HFFc6 (cell line): ENCODE measurements at places on chromosomes 6 and 20. TPM values are rescaled to one million over a fixed set of nuclear protein-coding genes. Genes with fewer than 3 reads are reported as not detected.

DNA sequence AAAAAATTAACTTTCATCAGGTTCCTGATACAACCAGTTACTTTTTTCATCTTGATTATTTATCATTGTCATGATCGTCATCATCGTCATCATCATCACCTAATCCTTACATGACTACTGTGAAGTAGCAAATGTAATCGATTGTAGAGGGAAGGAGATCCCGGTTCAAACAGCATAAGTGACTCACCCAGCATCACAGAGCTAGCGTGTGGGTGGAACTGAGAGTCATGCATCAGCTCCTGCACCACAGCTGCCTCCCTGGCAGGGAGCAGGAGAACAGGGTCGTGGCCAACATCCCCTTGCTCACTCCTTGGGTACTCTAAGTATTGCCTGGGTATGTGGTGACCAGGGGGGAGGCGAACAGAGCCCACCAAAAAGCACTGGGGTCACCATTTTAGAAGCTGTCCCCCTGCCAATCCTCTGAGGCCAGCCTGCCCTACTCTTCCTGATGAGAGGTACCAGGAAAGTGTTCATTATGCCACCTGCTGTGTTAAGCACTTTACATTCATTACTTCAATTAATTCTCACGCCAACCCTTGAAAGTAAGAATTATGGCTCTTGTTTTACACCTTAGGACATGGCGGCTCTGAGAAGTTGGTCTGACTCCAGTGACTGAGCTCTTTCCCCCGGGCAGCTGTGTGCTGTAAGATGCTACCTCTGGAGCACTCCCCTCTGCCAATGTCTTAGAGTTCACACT, 425.2 kb downstream of the CD83 start:
- peaks cover 17% of the 10 kb centered on the region for H3K27me3 ChIP-seq
- H3K4me1 ChIP-seq = peaks cover 18% of the 10 kb centered on the region
- peak; percentile 34 for DNase-seq
- no peak overlapping the region for H3K4me3 ChIP-seq
- no peak overlapping the region for H3K27ac ChIP-seq

DNA sequence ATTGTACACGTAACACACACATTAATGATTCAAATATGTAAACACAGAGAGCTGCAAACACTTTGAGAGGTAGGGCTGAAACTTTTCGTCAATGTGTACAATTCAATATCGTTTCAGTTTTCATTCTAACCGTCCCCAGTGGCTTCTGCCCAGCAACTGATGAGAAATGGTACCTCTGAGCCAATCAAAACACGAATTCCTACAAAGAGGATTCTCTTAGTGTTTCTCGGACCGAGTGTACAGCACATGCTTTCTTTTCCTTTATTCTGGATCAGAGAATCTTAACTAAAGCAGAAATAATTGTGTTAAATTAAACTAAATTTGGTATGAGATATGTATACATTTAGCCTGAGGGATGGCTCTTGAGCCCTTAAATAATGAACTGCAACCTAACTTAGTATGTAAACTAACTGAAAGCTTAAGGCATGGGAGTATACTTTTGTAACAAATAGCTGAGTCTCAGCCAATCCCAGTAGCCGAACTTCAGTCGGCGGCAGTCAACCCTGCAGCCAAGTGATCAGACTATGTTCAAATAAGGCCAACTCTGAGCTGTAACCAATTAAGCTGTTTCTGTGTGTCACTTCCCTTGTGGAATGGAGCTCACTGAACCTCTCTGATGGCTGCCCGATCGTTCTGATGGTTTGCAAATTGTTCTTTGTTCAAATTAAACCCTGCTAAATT, 16.1 kb downstream of the BTN2A1 start:
- peak overlapping the region; percentile 99 for H3K27ac ChIP-seq
- peaks cover 1% of the 10 kb centered on the region; the same call in 1 of the 2 replicates for H3K27me3 ChIP-seq
- H3K4me3 ChIP-seq = peak overlapping the region; percentile 95

- no peaks in the 10 kb centered on the region for H3K36me3 ChIP-seq
- no peaks in the 10 kb centered on the region for H3K27me3 ChIP-seq
- no peak overlapping the region for H3K27ac ChIP-seq
- H3K4me1 ChIP-seq = no peaks in the 10 kb centered on the region
- H3K4me3 ChIP-seq = no peak overlapping the region
These were observed 197.1 kb upstream of the RGS17 start for GRCh38 chr6:153328194-153328593.

GRCh38 chr6:82365016-82365795, 1.6 kb downstream of the TPBG start:
- H3K27me3 ChIP-seq = peaks cover 7% of the 10 kb centered on the region
- H3K4me1 ChIP-seq = peaks cover 69% of the 10 kb centered on the region
- H3K36me3 ChIP-seq = peaks cover 25% of the 10 kb centered on the region
- DNase-seq = no peak

Gene LATS1
- total RNA-seq = 17.8 and 21.9 TPM in 2 replicates

GRCh38 chr6:110048221-110048875, 70.2 kb downstream of the GPR6 start:
- peak; percentile 25 for DNase-seq
- H3K27me3 ChIP-seq = peaks cover 29% of the 10 kb centered on the region
- H3K27ac ChIP-seq = no peak overlapping the region
- H3K4me3 ChIP-seq = no peak overlapping the region

GRCh38 chr20:32582659-32583580, 2.2 kb downstream of the NOL4L start:
- H3K4me3 ChIP-seq = no peak overlapping the region
- no peak for DNase-seq
- H3K36me3 ChIP-seq = no peaks in the 10 kb centered on the region
- peaks cover 18% of the 10 kb centered on the region for H3K27me3 ChIP-seq

GRCh38 chr6:20955751-20956150, 421.5 kb downstream of the CDKAL1 start:
- DNase-seq = no peak
- peaks cover 15% of the 10 kb centered on the region for H3K4me1 ChIP-seq
- H3K27me3 ChIP-seq = no peaks in the 10 kb centered on the region
- no peak overlapping the region for H3K4me3 ChIP-seq
- H3K36me3 ChIP-seq = peaks cover 9% of the 10 kb centered on the region; the same call in 1 of the 2 replicates

Gene CDC5L
- 17.3 to 22.1 TPM (median 18.9 TPM) in 3 replicates for total RNA-seq

Gene RAET1L
- total RNA-seq = not detected in 3 replicates

DNA sequence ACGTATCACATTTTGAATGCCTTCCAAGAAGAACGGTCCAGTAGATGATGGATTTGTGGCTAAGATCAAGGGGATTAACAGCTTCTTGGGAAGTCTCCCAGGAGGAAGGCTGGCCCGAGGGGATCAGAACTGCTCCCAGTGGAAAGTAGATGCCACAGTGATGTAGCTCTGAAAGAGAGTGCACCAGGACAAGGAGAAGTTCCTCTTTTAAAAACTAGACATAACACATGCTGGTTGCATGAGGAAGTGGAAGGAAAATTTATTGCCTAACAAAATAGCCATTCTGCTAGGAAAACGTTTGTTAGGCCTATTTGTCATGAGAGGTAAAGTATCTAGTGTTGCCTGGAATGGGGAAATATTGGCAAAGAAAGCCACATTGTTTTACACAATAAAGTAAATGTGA, 87.8 kb downstream of the CDH26 start:
- H3K27ac ChIP-seq = peak overlapping the region; percentile 92
- peak overlapping the region; percentile 59 for H3K4me3 ChIP-seq
- DNase-seq = peak; percentile 71
- H3K36me3 ChIP-seq = peaks cover 15% of the 10 kb centered on the region
- peaks cover 78% of the 10 kb centered on the region for H3K4me1 ChIP-seq

Gene LRRN4
- not detected in 3 replicates for total RNA-seq

GRCh38 chr6:128882991-128883611, at the start of gene LAMA2:
Gene LAMA2 (plus strand): TSS chr6:128883138. CDS start chr6:128883246, 108 bp downstream.
- peak; percentile 64 for DNase-seq
- peaks cover 44% of the 10 kb centered on the region for H3K4me1 ChIP-seq
- 0 out of 2 replicates have a peak, but pooled peaks cover 2% of the 10 kb centered on the region for H3K27me3 ChIP-seq
- peak within 1 kb of the TSS; percentile 96 for H3K4me3 ChIP-seq
- peak within 1 kb of the TSS; percentile 92 for H3K27ac ChIP-seq

DNA sequence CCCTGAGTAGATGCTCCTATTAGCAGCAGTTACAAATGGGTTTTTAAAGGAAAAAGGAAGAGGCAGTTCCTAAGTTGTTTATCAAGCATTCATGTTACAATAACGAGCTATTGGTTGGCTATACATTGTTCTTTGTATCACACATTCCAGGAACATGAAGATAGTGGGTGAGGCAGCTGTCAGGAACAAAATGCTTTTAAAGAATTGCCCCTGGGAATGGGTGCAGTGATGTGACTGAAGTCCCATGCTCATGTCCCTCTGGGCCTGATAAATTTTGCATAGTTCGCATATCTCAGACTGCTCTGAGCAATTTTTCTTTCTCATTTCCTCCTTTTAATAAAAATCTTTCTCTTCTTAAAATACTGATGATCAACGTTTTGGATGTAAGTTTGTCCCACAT, 3.7 kb downstream of the ENPP1 start:
- no peaks in the 10 kb centered on the region; the same call in 1 of the 2 replicates for H3K27me3 ChIP-seq
- DNase-seq = no peak
- no peak overlapping the region for H3K4me3 ChIP-seq
- H3K4me1 ChIP-seq = peaks cover 64% of the 10 kb centered on the region

Gene SNAP25
- not detected in 3 replicates for total RNA-seq

Gene COL11A2
- 0.36 to 0.50 TPM (median 0.38 TPM) in 3 replicates for total RNA-seq

DNA sequence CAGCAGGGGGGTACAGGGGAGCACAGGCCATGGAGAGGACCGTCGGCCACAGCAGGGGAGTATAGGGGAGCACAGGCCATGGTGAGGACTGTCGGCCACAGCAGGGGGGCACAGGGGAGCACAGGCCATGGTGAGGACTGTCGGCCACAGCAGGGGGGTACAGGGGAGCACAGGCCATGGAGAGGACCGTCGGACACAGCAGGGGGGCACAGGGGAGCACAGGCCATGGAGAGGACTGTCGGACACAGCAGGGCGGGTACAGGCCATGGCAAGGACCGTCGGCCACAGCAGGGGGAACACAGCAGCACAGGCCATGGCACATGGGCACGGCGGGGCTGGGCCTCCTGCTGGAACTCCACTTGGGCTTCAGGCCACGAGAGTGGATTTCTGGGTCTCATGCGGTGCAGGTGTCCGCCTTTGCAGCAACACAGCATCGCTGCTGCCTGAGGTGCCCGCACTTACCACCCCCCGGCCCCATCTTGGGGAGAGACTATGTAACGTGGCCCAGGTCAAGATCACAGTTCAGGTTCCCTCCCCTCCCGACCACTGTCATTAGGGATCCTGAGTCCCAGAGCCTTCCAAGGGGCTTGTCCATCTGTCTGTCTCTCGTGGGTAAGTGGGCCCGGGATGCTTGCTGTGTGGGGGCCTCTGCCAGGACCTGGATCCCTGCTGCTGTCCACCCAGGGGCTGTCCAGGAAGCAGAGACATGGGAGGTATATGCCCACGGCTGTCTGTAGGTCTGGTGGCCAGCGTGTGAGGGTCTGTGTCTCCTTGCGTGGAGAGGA, 2.5 kb downstream of the NPBWR2 start:
- H3K4me3 ChIP-seq = no peak overlapping the region
- DNase-seq = no peak
- H3K27me3 ChIP-seq = peaks cover 40% of the 10 kb centered on the region

DNA sequence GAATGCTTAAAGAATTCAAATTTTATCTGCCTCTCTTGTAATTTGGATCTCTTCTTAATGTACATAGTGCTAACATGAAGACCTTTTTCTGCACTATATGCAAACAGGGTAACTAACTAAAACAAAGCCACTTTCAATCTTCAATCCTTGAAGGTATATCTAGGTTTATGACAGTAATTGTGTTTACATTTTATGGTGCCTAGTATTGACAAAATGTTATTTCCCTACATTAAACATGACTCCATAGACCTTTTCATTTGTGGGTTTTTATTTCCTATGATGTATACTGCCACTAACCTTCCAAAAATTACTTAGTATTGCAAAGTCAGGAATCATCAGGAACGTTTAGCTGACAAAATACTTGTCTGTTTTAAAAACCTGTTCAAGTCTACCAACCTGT, 95.9 kb downstream of the B3GAT2 start:
- H3K27ac ChIP-seq = no peak overlapping the region
- H3K27me3 ChIP-seq = no peaks in the 10 kb centered on the region; the same call in none of the 2 replicates
- H3K4me1 ChIP-seq = no peaks in the 10 kb centered on the region
- no peaks in the 10 kb centered on the region for H3K36me3 ChIP-seq
- no peak overlapping the region for H3K4me3 ChIP-seq
- DNase-seq = no peak

DNA sequence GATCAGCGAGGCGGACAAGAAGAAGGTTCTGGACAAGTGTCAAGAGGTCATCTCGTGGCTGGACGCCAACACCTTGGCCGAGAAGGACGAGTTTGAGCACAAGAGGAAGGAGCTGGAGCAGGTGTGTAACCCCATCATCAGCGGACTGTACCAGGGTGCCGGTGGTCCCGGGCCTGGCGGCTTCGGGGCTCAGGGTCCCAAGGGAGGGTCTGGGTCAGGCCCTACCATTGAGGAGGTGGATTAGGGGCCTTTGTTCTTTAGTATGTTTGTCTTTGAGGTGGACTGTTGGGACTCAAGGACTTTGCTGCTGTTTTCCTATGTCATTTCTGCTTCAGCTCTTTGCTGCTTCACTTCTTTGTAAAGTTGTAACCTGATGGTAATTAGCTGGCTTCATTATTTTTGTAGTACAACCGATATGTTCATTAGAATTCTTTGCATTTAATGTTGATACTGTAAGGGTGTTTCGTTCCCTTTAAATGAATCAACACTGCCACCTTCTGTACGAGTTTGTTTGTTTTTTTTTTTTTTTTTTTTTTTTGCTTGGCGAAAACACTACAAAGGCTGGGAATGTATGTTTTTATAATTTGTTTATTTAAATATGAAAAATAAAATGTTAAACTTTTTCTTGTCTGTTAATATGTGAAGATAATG, 2.2 kb downstream of the HSPA1B start:
- peak overlapping the region; percentile 65 for H3K27ac ChIP-seq
- peak; percentile 51 for DNase-seq
- H3K4me3 ChIP-seq = peak overlapping the region; percentile 97
- H3K4me1 ChIP-seq = peaks cover 35% of the 10 kb centered on the region
- peaks cover 10% of the 10 kb centered on the region for H3K27me3 ChIP-seq

GRCh38 chr20:12049125-12049524, 131.4 kb downstream of the BTBD3 start:
- H3K4me3 ChIP-seq = no peak overlapping the region
- H3K4me1 ChIP-seq = peaks cover 27% of the 10 kb centered on the region
- H3K27ac ChIP-seq = no peak overlapping the region

DNA sequence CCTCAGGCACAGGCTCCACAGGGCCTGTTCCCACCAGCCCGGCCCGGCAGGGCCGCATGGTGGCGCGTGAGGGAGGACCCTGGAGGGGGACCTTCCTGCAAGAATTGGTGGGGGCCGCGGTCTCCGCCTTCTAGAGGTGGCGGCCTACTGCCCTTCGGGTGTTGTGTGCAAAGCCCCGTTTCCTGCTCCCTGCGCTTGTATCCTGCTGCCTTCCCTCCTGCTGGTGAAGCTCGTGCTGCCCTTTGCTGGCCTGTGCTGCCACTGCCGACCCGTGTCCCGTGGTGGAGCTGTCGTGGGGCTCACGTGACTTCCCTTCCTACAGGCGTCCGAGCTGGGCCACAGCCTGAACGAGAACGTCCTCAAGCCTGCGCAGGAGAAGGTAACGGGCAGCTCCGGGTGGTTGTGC, 8.4 kb upstream of the COL20A1 start:
- no peaks in the 10 kb centered on the region for H3K4me1 ChIP-seq
- DNase-seq = no peak
- H3K27me3 ChIP-seq = peaks cover 2% of the 10 kb centered on the region
- H3K4me3 ChIP-seq = no peak overlapping the region; the same call in 1 of the 2 replicates
- H3K36me3 ChIP-seq = no peaks in the 10 kb centered on the region; the same call in 1 of the 2 replicates

Gene DST
- 249 to 408 TPM (median 307 TPM) in 3 replicates for total RNA-seq
